ENCODE measurements at places on chromosomes 2 and 18. TPM values are rescaled to one million over a fixed set of nuclear protein-coding genes. Genes with fewer than 3 reads are reported as not detected.

DNA sequence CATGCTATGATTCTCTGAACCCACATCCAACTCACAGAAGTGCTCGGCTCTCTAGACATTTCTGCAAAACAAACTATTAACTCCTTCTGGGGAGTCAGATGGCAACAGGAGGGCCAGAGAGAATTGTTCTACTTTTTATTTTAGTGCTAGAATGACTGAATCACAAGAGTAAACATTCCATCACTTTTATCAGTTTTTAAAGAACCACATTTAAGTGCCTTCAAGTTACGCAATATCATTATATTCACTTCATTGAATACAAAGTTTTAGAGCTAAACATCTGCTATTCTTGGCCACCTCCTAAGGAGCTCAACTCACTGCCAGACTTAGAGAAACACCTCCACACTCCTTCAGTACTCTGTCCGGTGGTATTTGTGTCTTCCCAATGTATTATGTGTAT lies 22.4 kb downstream of the B4GALT6 start:
- H3K4me1 ChIP-seq: no peaks in the 10 kb centered on the region
- H3K36me3 ChIP-seq: no peaks in the 10 kb centered on the region
- H3K27me3 ChIP-seq: no peaks in the 10 kb centered on the region
- H3K4me3 ChIP-seq: no peak overlapping the region
- DNase-seq: no peak
- H3K27ac ChIP-seq: no peak overlapping the region

ELMOD3 gene
- total RNA-seq: 13.4 TPM

SCN3A gene
- total RNA-seq: 0.80 TPM

DNA sequence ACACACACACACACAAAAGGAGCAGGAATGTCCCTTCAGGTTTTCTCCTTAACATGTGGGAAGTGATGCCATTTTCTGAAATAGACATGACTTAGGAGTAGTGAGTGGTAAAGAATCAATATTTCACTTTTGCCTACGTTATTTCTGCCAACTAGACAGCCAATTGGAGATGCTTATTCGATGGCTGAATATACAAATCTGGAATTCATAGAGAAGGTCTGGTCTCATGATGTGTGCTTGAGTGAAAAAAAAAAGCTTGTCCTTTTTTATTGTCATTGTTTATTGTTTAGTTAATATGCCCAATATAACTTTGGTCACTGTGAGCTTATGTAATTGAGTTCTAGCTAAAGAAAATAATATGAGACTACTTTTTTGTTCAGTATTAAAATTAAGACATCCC lies 284.3 kb downstream of the GULP1 start:
- H3K4me3 ChIP-seq: no peak overlapping the region
- DNase-seq: no peak
- no peaks in the 10 kb centered on the region for H3K27me3 ChIP-seq
- no peak overlapping the region for H3K27ac ChIP-seq
- no peaks in the 10 kb centered on the region for H3K4me1 ChIP-seq

DNA sequence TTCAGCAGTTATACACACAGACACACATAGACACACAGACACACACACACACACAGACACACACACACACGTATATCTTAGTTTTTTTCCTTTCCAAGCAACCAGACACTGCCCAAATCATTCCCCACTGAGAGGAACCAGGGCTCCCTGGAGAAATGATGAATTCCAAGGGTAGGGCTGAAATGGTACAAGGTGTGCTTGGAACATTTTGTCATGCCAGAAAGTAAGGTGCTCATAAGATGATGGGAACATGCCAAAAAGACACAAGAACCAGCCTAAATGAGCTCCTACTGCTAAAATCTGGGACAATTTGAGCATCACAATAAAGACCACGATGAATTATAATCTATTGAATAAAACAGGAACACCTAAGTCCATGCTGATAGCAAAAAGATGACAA lies 103.3 kb downstream of the MEP1B start:
- peaks cover 4% of the 10 kb centered on the region for H3K4me1 ChIP-seq
- DNase-seq: no peak
- H3K27me3 ChIP-seq: no peaks in the 10 kb centered on the region
- no peak overlapping the region for H3K4me3 ChIP-seq
- H3K36me3 ChIP-seq: no peaks in the 10 kb centered on the region

- H3K27ac ChIP-seq: no peak overlapping the region
- H3K27me3 ChIP-seq: no peaks in the 10 kb centered on the region
- no peak for DNase-seq
- no peaks in the 10 kb centered on the region for H3K4me1 ChIP-seq
Observed at GRCh38 chr18:49285627-49286026, 174.8 kb downstream of the DYM start.

DNA sequence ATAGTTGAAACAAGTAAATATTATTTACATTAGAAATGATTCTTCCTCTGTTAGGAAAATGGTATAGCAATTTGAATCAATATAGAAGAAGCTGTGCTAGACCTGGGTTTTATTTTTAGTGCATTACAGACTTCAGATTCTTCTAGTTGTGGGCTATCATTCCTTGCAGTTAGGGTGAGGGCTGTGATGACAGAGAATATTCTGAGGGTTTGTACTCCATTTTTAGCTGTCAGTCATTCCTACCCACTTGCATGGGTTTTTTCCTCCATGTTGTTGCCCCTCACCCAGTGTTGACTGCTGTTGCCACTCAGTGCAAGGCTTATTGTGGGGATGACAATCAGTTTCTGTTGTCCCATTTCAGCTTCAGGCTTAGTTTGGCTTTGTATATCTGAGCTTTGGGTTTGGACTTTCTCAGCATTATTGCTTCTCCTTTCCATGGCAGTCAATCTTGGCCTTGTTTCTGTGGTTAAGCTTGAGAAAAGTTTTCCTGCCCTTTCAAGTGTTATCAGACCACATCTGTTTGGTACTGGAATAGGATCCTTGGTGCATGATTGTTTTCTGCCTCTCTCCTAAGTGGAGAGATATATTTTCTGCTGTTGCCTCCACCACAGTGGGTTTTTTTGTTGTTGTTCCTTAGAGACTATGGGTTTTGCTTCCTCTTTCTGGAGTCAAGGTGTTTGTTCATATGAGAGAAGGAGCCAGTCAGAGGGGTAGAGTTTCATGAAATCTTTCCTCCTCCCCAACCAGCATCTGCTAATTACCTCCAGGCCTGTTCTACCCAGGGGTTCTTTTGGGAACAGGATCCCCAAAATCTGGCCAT lies 312.7 kb upstream of the CWC22 start:
- H3K36me3 ChIP-seq: no peaks in the 10 kb centered on the region
- H3K27me3 ChIP-seq: no peaks in the 10 kb centered on the region
- H3K4me3 ChIP-seq: no peak overlapping the region
- no peak overlapping the region for H3K27ac ChIP-seq

GRCh38 chr2:120875431-120875830 lies 139.8 kb downstream of the GLI2 start:
- H3K27me3 ChIP-seq: no peaks in the 10 kb centered on the region
- no peaks in the 10 kb centered on the region for H3K4me1 ChIP-seq
- no peak overlapping the region for H3K4me3 ChIP-seq
- no peak for DNase-seq

GRCh38 chr18:3624546-3624934 lies 174.6 kb downstream of the TGIF1 start:
- peaks cover 8% of the 10 kb centered on the region for H3K4me1 ChIP-seq
- H3K36me3 ChIP-seq: no peaks in the 10 kb centered on the region
- no peak for DNase-seq
- peak overlapping the region; percentile 73 for H3K27ac ChIP-seq

DNA sequence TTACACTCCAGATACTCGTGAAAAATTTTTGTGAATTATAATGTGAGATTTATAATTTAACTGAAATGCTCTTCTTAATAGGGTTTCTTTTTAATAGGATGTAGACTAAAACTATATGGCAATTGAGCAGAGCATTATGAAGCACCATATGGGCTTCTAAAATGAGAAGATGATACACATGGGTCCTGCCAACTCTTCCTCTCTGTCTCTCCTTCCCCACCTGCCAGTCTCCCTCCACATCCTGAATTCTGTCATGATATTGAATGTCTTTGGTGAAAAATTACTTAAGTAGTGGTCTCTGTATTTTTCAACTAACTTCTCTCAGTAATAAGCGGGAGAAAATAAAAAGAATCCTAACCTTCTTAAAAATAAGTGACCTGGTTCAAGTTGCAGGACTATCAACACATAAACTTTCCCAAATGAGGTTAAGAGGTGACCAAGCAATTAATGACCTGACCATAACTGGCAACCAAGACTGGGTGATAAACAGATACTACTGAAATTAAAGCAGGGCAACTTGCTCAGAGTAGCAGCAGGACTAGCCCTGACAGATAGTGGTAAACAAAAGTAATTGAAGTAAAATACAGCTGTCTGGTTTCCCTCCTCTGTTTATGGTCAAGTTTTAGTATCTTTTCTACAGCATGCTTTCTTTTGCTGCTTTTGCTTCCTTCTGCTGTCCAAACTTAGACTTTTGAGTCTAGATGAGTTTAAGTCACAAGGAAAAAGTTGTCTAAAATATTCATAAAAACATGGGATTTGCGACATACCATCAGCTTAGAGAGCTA lies 117.1 kb upstream of the PDE1A start:
- no peak overlapping the region for H3K4me3 ChIP-seq
- H3K27ac ChIP-seq: no peak overlapping the region
- no peak for DNase-seq
- H3K36me3 ChIP-seq: no peaks in the 10 kb centered on the region
- H3K4me1 ChIP-seq: no peaks in the 10 kb centered on the region

DQX1 gene
- total RNA-seq: 34.2 TPM

RIF1 gene
- 34.2 TPM for total RNA-seq

SP9 gene
- total RNA-seq: not detected

FOXD4L1 gene
- not detected for total RNA-seq

DNA sequence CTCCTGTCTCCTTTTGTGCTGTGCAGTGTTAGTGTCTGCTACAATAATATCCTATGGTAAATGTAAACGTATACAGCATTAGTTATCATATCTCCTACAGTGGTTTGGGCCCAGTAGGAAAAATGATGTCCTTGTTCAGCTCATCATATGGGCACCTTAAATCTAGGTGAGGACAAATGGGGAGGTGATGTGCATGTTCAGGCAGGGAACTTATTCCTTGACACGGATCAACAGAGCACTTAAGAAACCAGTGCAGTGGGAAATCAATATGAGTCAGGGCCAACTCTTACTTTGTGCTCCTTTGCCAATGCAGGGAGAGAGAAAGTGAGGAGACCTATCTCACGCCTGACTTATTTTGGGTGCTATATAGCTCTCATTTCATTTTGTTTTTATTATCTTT lies 76.4 kb downstream of the KLHL14 start:
- no peak for DNase-seq
- no peaks in the 10 kb centered on the region for H3K27me3 ChIP-seq
- H3K27ac ChIP-seq: no peak overlapping the region
- H3K4me3 ChIP-seq: no peak overlapping the region
- H3K4me1 ChIP-seq: no peaks in the 10 kb centered on the region
- no peaks in the 10 kb centered on the region for H3K36me3 ChIP-seq

DNA sequence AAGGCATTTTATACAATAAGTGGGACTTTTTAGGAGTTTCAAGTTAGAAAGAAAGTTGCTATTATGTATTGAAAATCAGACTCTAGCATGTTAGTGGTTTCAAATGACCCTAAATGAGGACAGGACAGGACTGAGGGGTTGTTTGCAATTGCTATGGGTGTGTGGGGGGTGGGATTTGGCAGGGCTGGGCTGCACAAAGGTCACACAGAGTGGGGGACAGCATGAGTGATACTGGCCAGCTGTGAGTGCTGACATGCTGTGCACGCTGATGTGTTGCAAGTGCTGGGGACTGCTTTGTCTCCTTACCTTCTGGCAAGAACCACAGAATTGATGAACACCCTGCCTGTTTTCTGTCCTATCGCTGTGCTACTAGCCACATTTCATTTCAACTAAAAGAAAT lies 29.8 kb downstream of the RNMT start:
- no peaks in the 10 kb centered on the region for H3K27me3 ChIP-seq
- H3K27ac ChIP-seq: no peak overlapping the region
- no peak for DNase-seq
- no peaks in the 10 kb centered on the region for H3K36me3 ChIP-seq
- H3K4me3 ChIP-seq: no peak overlapping the region
- no peaks in the 10 kb centered on the region for H3K4me1 ChIP-seq

SERPINB2 gene
- total RNA-seq: not detected

DNA sequence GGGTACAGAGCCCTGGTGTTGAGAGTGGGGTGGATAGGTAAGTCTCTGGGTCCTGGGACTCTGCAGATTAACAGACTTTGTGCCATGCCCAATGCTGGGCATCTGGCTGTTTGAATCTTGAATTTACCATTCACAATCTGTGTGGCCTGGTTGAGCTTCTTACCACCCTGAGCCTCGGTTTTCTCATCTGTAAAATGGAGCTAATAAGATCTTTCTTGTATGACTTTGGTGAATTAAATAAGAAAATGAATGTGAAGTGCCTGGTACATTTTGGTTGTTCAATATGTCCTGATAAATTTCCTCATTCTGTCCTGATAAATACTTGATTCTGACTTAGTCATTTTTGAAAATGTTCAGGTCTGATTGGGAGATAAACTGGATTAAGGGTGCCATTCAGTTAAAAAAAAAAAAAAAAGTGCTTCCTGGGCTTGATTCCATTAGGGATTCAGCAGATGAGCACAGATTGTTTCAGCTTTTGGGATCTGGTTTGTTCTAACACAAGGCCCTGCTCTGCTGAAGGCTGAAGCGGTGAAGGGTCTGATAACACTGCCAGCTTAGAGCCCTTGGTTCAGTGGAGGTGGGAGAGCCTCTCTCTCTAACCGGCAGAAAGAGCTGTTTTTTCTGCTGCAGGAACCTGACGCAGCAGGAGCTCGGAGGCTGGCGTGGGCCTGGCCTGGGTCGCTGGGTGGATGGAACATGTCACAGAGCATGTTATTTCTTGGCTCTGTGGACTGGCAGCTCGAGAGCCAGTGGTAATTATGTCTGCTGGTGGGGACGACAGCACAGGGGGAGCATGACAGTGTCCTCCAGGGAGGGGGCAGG lies 84.5 kb upstream of the MCFD2 start:
- no peak overlapping the region for H3K4me3 ChIP-seq
- no peaks in the 10 kb centered on the region for H3K4me1 ChIP-seq
- H3K27ac ChIP-seq: no peak overlapping the region
- no peaks in the 10 kb centered on the region for H3K36me3 ChIP-seq
- no peak for DNase-seq

- no peak overlapping the region for H3K4me3 ChIP-seq
- H3K4me1 ChIP-seq: no peaks in the 10 kb centered on the region
- no peaks in the 10 kb centered on the region for H3K27me3 ChIP-seq
- H3K27ac ChIP-seq: no peak overlapping the region
Observed at GRCh38 chr2:203859030-203859789, 8.4 kb upstream of the CTLA4 start.

- peaks cover 6% of the 10 kb centered on the region for H3K4me1 ChIP-seq
- H3K27ac ChIP-seq: peak overlapping the region; percentile 15
- no peaks in the 10 kb centered on the region for H3K27me3 ChIP-seq
Observed at GRCh38 chr2:38121481-38121880, 45.5 kb upstream of the CYP1B1 start.

All from colonic mucosa (tissue), 4 donors.